ENCODE measurements at places on chromosomes 13 and 19.

DNA sequence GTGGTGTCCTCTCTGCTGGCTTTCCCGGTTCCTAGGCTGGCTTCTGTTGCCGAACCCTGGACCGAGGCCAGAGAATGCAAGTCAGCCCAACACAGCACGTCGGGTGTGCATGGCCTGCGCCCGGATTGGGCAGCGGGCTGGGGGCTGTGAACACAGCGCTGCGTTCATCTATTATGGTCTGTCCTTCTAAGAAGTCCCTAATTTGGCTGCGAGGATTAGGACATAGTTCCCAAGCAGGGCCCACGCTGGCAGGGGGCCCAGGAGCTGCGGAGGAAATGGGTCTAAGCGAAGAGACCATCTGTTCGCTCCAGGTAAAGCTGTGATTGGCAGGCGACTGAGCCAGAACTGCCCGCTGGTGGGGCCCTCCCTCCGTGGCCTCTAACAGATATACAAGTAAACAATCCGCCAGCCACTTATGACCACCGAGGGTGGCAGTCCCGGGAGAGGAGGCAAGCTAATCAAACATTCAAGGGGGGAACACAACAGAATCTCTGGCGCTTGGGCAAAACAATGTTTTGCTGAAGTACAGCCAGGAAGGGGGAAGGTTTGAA lies 6.0 kb downstream of the SYCE2 start:
- peak; percentile 72 for DNase-seq

GRCh38 chr19:33130433-33130832 lies 1.5 kb upstream of the WDR88 start:
- no peak for DNase-seq

DNA sequence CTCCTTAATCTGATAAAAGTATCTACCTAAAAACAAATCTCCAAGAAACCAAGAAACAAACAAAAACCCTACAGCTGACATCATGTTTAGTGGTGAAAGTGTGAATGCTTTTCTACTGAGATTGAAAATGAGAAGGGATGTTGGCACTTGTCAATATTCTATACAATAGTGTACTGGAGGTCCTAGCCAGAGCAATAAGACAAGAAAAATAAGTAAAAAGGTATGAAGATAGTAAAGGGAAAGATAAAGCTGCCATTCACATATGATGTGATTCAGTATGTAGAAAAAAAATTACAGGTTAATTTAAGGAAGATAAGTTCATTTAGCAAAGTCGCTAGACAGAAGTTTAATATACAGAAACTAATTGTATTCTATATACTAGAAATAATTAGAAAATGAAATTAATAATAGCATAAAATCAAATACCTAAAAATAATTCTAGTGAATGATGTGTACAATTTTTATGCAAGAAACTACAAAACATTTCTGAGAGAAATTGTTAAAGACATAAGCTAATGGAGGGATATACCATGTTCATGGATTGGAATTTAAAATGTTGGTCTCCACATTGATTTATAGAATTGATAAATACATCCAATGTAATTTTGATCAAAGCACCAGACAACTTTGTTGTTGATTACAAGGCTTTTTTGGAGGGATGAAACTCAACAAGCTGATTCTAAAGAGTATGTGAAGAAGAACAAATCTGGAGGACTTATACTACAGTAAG lies 2.4 kb upstream of the SLC7A10 start:
- no peak for DNase-seq

- DNase-seq, result no peak
These were observed 108.6 kb downstream of the HSPH1 start for GRCh38 chr13:31053091-31053490.

DNA sequence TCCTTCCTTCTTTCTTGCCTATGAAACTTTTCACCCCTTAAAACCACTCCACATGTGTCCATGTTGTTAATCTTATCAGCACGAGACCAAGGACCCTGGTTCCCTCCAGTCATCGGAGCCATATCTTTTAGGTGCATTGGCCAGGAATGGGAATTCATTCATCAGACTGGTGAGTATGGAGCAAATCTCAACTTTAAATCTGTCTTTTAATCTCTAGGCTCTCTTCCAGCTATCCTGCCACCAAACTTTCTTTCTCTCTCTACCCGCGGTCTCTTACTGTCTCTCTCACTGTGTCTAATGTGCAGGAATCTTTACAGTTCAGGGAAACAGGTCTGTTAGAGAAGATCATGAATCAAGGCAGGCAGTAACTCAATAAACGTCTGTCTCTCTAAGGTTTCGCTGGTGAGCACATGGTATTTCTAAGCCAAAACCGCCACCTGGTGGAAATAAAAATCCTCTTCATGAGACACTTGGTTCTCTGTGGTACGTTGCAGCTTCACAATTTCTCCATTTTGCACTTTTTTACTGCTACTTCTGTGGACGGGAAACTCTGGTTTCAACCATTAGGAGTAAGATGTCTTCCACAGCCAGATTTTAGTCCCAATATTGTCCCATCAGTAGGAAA lies 16.1 kb downstream of the LGALS16 start:
- DNase-seq, result peak; percentile 73

DNA sequence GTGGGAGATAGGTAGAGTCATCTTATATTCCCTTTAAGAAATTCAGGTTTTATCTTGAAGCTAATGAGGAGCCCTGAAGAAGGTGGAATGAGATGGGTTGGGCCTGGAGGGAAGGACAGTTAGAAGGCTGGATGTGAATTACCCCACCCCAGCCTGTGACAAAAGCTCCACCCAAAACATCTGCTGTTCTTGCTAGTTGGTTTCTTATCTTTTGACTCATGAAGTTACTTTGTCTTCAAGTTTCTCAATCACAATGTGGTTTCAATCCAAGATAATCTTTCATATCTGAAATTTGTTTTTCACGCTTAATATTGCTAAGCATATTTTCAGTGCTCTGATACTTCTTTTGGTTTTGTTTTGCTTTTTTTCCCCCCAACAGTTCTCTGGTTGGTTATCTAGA lies 38.3 kb upstream of the HMGB1 start:
- no peak for DNase-seq

DNA sequence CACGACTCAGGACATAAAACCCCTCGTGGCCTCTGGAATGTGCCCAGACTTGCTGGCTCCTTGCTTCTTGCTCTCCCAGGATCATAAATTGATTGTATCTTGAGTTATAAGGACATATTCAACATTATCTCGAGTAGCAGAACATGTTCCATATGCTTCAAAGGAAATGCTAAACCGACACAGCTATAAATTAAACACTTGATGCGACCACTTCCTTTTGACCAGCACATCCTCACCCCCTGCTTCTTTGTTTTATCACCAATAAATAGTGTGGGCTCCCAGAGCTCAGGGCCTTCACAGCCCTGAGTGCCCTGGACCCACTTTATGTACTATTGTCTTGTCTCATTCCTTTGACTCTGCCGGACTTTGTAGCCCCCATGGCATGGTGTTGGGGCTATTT lies 157.0 kb upstream of the PABPC3 start:
- no peak for DNase-seq
